ENCODE measurements at places on chromosomes 7 and 10.

- no peak for DNase-seq
Measured at GRCh38 chr7:106177300-106177690, 65.2 kb upstream of the SYPL1 start.

GRCh38 chr10:35641676-35642034, 441 bp downstream of the FZD8 start:
- DNase-seq: no peak

GRCh38 chr7:86768394-86768793, 124.7 kb downstream of the GRM3 start:
- no peak for DNase-seq

DNA sequence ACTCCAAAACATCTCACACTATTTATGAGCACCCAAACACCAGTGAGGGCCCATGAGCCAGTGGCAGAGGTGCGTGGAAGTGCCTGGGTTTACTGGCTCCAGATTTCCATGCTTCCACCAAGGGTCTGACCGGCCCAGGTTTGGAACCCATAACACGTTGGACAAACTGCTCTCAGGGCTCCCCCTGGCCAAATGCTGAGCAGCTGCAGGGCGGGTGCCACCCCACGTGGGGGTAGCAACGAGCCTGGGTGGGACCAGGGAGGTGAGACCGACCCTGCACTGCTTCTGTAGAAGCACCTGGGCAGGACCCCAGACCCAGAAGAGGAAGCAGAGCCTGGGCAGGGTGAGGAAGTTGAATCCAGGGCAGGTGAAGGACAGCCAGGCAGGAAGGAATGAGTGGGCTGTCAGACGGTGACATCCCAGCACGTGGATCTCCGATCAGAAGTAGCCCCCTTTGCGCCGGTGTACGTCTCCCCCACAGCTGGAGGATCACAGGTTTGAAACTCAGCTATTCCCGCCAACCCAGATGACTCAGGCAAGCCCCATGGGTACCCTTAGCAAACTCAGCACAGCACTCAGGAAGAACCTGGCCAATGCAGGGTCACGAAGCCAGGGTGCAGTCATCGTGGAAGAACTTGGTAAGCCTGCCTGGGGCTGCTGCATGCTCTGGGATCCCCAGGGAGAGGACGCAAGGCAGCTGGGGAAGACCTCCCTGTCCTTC, 100.4 kb upstream of the DDC start:
- no peak for DNase-seq

DNA sequence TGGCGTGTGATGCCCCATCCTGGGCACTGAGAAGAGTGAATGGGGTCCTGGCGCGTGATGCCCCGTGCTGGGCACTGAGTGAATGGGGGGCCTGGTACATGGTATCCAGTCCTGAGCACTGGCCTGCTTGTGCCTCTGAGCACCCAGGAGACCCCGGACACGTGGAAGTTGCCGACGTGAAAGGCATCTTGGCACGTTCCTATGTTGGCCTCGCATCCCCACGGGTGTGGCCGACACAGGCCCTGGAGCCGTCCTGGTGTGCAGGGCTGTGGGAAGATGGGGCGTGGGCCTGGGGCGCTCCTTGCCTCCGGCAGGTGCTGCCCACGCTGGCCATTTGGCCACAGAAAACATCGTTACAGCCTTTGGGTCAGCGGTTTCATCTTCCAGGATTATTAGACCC, 35.5 kb downstream of the CFAP46 start:
- DNase-seq: peak; percentile 5

DNA sequence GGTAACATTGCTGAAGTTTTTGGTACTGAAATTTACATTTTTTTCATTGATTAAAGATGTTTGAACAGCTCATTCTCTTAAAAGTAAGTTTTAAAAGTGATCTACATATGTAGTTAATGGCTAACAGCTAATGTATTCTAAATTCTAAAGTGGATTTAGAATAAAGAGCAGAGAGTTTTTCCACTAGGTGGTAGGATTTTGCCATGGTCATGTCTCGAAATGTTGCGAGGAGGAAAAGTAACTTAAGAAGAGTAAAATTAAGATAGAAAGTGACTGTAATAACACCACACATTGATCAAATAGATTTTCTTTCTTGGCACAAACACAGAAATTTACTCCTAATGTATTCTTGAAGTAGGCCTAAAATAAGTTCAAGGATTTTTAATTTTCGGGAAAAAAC, 19.8 kb downstream of the LSMEM1 start:
- DNase-seq: no peak

DNA sequence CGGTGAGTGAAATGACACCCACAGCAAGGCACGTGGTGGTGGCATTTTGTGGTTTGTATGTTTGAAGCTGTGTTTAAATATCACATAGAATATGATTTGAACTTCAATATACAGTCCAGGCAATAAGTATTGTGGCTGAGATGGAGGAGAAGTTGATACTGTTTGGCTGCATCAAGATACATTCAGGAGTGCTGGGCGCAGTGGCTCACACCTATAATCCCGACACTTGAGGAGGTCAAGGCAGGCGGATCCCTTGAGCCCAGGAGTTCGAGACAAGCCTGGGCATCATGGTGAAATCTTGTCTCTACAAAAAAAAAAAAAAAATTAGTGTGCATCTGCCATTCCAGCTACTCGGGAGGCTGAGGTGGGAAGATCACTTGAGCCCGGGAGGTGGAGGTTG, 35.2 kb upstream of the NUB1 start:
- DNase-seq: no peak

DNA sequence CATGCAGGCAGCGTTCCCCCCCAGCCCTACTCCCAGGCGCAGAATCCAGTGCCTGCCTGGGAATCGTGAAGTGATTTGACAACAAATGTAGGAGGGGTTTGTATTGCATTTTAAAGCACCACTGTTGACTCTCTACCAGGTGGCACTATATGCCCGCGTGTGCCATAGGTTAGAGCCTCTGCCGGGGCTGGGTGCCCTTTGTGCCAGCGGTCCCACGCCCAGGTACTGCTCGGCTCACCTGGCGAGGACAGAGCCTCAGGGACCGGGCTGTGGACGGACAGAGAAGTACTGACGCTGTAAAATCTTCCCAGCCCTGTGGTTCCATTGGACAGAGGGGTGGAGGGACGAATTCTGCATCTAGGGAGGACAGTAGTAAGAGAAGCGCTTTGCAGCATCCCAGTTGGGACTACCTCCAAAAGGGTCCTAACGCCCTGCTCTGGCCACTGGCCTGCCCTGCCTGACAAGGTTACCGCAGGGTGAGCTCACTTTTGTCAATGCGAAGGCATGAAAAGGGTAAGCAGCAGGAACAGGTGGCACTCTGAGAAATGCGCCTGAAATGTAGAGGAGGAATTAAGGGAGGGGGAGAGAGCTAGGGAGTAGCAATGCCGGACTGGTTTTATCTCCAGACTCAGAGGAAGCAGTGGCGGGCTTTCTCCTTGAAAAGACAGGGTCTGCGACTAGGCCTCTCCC, 788 bp upstream of the CACNA2D1 start:
- DNase-seq: no peak

GRCh38 chr7:32462977-32463376, 27.2 kb downstream of the LSM5 start:
- DNase-seq: no peak

DNA sequence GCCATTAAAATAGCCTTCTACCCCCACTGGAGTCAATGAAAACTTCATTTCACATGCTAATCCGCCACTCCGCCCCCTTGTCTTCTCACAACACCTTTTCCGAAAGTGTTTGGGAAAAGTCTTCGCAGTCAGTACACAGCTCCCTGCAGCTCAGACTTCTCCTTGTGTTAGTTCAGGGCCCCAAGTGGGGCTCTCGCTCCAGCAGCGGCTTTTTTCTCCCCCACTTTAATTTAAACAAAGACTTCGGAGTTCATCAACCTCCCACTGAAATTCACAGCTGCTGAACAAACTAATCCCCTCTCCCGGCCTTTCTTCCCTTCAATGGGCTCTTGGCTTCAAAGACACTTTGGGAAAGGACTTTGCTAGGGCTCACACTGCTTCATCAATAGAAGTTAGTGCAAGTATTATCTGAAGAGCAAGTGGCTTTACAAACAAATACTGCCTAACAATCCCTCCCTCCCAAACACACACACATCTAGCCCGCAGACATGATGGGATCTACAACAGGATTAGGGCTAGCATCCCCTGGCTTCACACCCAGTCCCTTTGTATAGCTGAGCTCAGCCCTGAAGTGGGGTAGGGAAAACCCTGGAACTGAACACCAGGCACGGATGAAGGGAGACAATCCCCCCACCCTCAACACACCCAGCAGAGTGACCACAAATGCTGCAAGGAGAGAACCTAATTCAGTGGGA, 23.1 kb downstream of the WNT8B start:
- no peak for DNase-seq

GRCh38 chr10:120614680-120615079, 157.7 kb downstream of the PLPP4 start:
- DNase-seq: no peak

DNA sequence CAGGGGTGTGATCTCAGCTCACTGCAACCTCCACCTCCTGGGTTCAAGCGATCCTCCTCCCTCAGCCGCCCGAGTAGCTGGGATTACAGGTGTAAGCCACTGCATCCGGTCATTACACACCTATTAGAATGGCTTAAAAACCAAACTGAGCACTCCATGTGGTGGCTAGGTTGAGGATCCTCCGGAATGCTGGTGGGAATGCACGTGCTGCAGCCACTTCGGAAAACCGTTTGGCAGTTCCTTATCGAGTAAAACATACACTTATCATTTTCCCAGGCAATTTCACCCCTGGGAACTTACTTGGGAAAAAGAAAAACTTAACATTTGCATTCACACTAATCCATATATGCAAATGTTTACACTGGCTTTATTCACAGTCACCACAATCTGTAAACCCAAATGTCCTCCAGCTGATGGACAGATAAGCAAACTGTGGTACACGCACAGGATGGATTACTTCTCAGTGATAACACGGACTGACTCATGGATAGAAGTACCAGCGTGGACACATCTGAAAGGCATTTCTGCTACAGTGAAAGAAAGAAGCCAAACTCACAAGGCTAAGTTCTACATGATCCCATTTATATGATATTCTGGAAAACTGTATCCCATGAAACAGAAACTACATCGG, 20.4 kb downstream of the RFC2 start:
- DNase-seq: no peak

GRCh38 chr10:670038-670437, 19.4 kb downstream of the DIP2C start:
- DNase-seq: no peak

DNA sequence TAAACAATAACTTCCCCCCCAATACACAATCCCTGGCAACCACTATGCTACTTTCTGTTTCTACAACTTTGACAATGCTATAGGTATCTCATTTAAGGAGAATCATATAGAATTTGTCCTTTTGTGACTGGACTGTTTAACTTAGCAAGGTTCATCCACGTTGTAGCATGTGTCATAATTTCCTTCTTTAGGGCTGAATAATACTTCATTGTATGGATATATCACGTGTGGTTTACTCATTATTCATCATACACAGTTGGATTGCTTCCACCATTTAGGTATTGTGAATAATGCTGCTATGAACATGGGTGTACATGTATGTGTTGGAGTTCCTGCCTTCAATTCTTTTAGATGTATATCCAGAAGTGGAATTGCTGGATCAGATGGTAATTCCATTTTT, 111.0 kb downstream of the LMBR1 start:
- no peak for DNase-seq

GRCh38 chr10:131233611-131234258, 77.8 kb downstream of the TCERG1L start:
- no peak for DNase-seq

GRCh38 chr10:34565934-34566333, 249.2 kb downstream of the PARD3 start:
- peak; percentile 67 for DNase-seq

DNA sequence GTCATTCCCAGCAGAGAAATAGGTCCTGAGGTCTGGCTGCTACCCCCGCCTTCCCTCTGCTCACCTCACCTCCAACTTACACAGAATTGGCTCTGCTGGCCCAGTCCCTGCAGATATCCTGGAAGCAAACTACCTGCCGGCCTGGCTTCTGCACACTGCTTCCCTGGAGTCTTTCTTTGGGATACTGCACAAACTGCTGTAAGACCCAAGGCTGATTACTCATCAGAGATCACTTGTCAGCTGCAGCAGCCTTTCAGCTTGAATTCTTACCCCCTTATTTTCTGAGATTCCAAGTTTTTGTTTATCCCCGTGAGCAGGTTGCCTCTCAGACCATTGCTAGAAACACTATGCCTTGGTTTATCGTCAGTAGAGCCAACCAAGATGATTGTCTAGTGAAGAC, 426.4 kb downstream of the PHTF2 start:
- no peak for DNase-seq

GRCh38 chr7:22441157-22441556, 58.8 kb downstream of the STEAP1B start:
- DNase-seq: no peak

DNA sequence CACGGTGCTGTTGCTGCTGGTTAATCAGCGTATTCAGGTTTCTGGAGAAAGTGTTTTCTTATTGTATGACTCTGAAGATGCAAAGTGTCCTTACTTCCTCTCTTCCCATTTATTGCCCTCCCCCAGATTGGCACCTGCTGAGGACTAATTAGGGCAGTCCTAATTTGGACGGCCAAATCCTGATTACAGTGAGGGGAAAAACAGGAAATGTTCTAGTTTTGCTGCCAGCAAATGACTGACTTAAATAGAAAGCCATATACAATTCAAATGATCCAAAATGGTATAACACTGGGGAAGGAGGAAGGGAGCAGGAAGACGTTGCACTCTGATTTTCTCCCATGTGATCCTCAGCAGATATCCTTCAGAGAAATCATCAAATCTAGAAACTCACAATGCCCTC, 222.4 kb upstream of the LRGUK start:
- no peak for DNase-seq

- no peak for DNase-seq
Measured at GRCh38 chr10:68095153-68095552, 14.1 kb upstream of the MYPN start.

- no peak for DNase-seq
Measured at GRCh38 chr7:96241855-96242254, 80.0 kb downstream of the SLC25A13 start.

- peak; percentile 40 for DNase-seq
Measured at GRCh38 chr7:2045559-2046405, 187.0 kb downstream of the MAD1L1 start.

- no peak for DNase-seq
Measured at GRCh38 chr10:44356139-44357022, 28.5 kb downstream of the CXCL12 start.

All from right lobe of liver (tissue), 6 donors.